Caudate nucleus (tissue), 63 donors: ENCODE measurements at places on chromosomes 7 and 10.

DNA sequence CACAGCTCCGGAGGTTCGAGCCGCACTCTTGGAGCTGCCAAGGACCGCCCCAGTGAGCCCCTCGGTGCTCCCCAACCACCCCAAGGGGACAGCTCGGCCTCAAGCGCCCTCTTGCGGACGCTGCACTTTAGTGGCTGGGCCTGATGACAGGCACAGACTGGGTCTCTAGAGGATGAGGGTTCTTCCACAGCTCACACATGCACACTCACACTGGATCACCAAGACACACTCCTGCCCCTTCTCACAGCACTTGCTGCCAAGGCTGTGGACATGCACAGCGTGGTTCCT lies 2.1 kb downstream of the RET start:
- DNase-seq: no peak

GRCh38 chr7:70318511-70318910 lies 720.2 kb downstream of the AUTS2 start:
- no peak for DNase-seq

GRCh38 chr10:132162590-132163277 lies 24.0 kb upstream of the DPYSL4 start:
- DNase-seq: no peak

DNA sequence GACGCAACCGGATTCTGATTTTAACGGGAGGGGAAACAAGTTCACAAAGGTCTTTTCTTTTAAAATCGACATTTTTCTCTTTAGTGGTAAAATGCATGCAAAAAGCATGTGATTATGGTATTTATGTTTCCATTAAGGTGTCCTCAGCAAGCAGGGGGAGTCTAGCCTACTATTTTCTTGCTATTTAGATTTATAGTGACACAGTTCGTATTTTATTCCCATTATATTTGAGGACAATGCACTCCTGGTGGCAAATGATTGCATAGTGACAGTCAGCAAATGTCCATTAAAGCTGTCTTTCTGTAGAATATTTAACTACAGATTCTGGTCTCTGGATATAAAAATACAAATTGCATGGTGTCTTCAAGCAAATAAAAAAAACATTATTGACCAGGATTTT lies 554.2 kb downstream of the PARD3 start:
- DNase-seq: no peak

GRCh38 chr10:36425131-36425797 lies 700.1 kb upstream of the ANKRD30A start:
- DNase-seq: no peak

GRCh38 chr7:44748948-44749731 lies 493 bp downstream of the ZMIZ2 start:
- no peak for DNase-seq

GRCh38 chr10:49001870-49002672 lies 62.4 kb upstream of the LRRC18 start:
- no peak for DNase-seq

- DNase-seq: no peak
These were observed 116.0 kb downstream of the LHPP start for GRCh38 chr10:124577651-124578050.

DNA sequence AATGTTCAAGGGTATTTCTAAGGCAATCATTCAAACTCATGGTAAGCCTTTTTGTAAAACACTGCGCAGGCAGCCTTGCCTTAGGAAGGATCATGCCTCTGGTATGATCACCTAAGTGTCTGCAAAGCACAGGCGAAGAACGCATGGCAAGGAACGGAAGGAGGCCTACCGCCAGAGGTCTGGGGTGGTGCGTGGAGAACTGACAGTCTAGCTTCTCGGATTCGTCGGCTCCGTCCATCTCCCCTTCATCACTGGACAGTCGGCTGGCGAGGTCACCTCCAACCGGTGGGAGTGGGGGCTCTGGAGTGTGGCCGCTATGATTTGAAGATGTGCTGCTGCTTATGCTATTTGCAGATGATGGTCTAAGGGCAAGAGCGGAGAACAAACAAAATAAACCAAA lies 42.6 kb upstream of the EFCAB10 start:
- DNase-seq: no peak

GRCh38 chr7:130486954-130487436 lies 4.9 kb upstream of the MEST start:
- DNase-seq: no peak

GRCh38 chr7:55449205-55449991 lies 84.3 kb downstream of the LANCL2 start:
- DNase-seq: no peak

DNA sequence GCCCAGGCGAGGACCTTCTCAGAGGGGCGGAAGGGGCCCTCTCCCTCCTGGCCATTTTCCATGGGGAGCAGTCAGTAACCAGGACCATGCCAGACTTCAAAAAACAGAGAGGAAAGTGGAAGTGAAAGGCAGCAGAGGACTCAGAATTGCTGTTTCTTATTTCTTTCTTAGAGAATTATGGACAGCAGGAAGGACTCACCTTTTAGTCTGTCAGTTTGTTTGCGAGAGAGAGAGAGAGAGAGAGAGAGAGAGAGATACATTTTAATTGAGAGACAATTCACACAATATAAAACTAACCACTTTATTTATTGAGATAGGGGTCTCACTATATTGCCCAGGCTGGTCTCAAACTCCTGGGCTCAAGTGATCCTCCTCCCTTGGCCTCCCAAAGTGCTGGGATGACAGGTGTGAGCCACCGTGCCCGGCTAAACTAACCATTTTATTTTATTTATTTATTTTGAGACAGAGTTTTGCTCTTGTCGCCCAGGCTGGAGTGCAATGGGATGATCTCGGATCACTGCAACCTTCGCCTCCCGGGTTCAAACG lies 24.5 kb downstream of the SCD start:
- no peak for DNase-seq

- no peak for DNase-seq
These were observed 969.9 kb downstream of the KCNMA1 start for GRCh38 chr10:76667408-76668370.

DNA sequence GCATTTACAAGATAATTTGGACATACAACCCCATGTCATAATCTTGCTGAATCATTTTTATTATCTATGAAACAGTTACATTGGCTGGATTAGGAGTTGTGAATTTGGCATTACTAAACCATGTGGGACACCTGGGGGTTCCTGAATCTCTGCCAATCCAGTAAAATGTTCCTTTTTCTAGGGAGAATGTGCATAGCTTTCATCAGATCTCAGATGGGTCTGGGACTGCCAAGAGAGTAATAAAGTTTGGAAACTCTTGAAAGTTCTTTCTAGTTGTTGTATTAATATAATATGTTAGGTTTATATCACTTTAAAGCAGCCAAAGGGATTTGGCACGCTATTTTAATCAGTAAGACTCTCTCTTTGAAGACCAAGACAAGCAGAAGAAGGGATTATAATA lies 62.7 kb downstream of the SEMA3E start:
- DNase-seq: no peak

GRCh38 chr7:1611708-1612241 lies 41.9 kb upstream of the PSMG3 start:
- DNase-seq: peak; percentile 33
